Stimulated activated naive CD4-positive, alpha-beta T cell (primary cell): ENCODE measurements at places on chromosomes 7 and 10.

DNA sequence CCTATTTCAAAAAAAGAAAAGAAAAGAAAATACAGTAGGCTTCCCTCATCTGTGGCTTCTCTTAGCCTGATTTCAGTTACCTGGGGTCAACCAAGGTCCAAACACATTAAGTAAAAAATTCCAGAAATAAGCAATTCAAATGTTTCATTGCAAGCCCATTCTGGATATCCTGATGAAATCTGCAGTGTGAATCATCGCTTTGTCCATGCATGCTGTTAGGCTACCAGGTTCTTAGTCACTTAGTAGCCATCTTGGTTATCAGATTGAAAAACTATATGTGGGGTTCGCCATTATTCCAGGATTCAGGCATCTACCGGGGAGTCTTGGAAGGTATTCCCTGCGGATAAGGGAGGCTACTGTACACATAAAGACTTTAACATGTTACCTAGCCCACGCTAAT lies 991 bp upstream of the FAM204A start:
- DNase-seq = no peak

DNA sequence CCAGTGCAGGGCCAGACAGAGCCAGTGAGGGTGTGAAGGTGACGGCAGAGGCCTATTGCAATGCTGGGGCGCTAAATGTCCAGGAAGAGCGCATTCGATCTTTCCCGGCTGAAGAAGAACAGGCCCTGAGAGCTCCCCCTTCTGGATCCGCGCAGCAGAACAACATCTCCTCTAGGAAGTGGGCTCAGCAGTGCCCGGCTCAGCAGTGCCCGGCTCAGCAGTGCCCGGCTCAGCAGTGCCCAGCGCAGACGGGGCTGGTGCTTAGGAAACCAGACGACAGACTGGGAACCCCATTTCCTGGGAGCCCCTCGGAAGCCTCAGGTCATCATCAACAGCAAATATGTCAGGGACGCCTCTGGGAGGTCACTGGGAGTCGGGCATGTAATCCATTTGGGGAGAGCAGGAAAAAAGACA lies 4.7 kb upstream of the NOS3 start:
- peak; percentile 51 for DNase-seq

GRCh38 chr7:139035586-139036353 lies at the start of gene ZC3HAV1L:
Gene ZC3HAV1L (minus strand): TSS chr7:139036042. CDS start chr7:139036017, 25 bp downstream.
- no peak for DNase-seq

- DNase-seq = no peak
Measured at GRCh38 chr7:158958618-158959017, 102.3 kb downstream of the DYNC2I1 start.

- no peak for DNase-seq
Measured at GRCh38 chr10:109454691-109455090, 468.6 kb downstream of the XPNPEP1 start.

DNA sequence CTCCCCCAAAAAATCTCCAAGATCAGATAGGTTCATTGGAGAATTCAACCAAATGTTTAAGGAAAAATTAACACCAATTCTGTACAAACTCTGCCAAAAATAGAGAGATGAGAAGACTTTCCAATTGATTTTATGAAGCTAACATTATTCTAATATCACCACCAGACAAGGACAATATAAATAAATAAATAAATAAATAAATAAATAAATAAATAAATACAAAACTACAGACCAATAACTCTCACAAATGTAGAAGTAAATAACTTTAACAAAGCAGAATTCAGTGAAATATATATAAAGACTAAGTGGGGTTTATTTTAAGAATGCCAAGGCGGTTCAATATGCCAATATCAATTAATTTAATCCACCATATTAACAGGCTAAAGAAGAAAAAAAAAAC lies 425.9 kb upstream of the GHITM start:
- DNase-seq = no peak

GRCh38 chr10:14639637-14640036 lies 135.1 kb downstream of the FAM107B start:
- no peak for DNase-seq

DNA sequence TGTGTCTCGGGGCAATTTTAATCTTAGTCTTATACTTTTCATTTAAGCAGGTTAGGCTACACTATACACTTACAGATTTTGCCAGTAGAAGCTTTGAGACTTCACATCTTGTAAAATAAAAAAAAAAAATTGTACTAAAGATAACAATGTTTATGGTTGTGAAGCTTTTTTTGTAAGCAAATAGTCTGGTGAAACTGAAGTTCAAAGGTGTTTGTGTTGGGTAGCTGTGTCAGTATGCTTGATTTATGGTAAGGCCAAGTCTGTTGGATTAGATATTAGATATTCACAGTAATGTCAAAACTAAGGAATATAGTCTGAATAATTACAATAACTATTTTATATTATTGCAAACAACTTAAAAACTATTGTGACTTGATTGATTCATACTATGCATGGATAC lies 31.0 kb upstream of the PRSS1 start:
- no peak for DNase-seq

DNA sequence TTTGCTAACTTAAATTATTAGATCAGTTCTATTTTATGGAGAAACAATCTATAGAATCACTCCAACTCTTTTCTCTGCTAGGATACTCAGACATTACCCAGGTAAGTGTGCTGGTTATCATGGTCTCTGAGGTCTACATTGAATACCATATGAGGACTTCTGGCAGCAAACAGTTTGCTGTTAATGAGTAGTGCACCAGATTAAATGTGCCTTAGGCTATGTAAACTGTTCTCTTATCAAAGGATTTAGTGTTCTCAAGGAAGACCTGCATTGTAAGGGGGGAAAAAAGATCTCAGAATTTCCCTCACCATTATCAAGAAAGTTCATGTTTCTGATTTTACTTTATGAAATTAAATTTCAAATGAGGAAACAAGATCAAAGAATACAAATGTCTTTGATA lies 107.5 kb downstream of the ITGB8 start:
- DNase-seq = no peak

DNA sequence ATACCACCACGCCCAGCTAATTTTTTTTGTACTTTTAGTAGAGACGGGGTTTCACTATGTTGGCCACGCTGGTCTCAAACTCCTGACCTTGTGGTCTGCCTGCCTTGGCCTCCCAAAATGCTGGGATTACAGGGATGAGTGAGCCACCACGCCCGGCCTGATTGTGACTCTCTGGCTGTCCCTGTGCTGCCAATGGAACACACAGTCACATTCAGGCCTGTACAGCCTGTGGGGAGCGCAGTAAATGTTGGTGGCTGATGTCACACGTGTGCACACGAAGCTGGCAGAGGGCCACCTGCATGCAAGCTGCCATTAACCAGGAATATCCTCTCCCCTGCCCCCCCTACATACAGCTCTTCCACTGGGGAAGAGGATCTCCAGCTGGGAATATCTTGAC lies 22.1 kb downstream of the POLL start:
- DNase-seq = no peak

- no peak for DNase-seq
Measured at GRCh38 chr7:155774947-155775346, 37.3 kb downstream of the SHH start.

DNA sequence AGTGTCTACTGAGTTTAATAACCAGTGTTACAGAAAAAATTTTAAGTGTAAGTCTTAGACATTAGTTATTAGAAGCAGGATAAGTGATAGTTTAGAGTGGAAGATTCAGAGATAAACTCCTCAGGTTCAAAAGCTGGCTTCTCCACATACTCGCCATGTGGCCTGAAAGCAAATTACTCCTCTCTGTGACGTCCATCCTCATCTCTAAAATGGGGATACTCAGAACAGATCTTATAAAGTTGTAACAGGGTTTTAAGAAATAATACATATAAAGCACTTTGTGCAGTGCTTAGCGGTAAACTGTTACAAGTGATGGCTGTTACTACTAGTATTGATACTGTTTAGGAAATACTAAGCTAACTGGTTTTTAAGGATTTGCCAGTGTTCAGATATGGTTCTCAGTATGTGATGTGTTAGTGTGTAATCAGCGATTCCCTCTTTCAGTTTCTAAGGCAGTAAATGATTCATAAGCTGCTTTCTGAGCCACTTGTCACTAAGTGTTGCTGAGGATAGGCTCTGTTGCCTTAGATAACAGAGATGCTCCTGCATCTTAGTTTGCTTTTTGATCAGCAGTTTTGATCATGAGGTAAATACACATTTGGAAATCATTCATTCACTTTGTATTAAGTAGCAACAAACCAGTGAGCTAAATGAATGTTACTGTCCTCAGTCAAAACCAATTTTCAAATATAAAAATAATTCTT lies 58.7 kb downstream of the CYP51A1 start:
- DNase-seq = no peak

- no peak for DNase-seq
Measured at GRCh38 chr10:33247221-33247922, 87.1 kb downstream of the NRP1 start.

DNA sequence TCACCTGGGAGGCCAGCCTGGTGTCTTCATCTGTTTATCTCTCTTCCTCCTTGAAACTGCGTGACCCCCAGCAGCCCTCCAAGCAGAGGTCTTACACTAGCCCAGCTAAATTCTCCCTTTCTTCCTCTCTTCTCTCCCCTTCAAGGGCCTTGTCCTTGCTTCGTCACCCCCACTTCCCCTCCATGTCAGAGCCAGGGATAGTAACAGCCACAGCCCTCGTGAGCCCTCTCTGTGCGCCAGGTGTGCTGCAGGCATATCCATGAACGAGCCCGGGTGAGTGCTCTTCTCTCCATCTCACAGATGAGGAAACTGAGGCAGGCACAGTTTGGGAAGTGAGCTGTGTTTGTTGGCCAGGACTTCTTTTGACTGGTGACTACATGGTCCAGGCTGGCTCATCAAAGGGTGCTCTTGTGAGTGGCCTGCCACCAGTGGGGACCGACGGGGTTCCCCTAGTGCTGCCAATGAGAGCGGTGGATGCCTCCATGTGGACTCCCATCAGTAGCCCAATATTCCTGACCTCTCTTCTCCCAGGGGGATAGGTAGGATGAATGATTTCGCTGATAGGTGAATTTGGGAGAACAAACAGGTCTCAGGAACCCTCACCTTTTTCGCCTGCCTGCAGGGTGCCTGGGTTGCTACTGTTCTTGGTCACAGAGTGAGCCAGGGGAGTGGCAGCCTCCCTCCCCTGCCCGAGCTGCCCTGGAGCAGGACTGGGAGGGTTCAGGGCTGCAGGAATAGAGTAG lies 38.1 kb downstream of the ADRA2A start:
- DNase-seq = no peak

GRCh38 chr7:106566672-106567071 lies 94.3 kb downstream of the CCDC71L start:
- no peak for DNase-seq

DNA sequence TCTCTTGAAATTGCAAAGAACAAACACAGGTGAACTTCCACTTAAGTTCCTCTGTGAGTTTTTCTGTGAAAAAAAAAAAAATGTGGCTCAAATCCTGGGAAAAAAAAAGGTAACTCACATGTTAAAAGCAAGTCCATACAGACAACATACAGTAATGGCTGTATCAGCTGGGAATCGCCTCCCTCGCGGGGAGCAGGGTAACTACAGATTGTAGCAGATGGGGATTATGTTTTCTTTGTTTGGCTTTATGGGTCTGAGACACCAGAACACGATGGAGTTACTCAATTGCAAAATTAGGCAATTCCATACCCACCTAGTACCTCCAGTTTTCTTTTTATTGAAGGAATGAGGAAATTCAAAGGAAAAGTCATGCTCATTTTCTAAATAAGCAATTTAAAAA lies 42.3 kb downstream of the FEZF1 start:
- no peak for DNase-seq

DNA sequence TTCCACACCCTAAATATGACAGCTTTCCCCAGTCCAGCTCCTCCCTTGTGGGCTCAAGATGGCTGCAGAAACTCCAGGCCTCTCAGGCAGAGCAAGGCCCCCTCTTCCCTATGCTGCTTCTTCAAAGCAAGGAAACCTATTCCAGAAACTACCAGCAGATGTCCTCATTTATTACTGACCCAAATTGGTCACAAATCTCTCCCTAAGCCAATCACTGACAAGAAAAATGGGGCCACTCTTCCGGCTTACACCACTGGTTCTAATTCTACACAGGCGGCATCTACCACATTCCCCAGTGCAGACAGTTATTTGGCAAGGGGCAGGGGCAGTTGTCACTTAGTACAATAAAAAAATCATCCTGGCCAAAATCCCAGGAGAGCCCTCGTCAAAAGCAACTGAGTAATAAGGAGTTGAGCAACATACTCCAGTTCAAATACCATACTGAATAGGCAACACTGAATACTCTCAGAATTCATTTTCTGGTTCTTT lies 150.4 kb downstream of the SFMBT2 start:
- no peak for DNase-seq

DNA sequence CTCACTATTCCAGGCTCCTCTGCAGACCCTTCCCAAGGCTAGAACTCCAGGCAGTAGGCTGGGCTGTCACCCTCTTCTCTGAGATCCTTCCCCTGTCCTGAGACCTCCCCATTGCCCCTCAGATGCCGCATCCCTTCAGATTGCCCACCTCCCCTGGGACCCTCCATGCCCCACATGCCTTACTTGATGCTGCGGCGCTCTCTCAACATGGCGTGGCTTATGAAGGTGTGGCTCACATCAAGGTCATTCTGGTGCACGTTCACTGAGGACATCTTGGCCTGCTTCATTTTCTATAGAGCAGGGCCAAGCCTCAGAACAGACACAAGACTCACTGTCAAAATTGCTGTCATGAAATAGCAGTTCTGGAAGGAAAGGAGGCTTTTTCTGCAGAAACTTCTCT lies 34.7 kb upstream of the ZNF716 start:
- DNase-seq = no peak

GRCh38 chr7:7738177-7738576 lies 19.8 kb upstream of the RPA3 start:
- DNase-seq = no peak

- no peak for DNase-seq
Measured at GRCh38 chr7:77685233-77685632, 11.0 kb upstream of the RSBN1L start.

GRCh38 chr7:29030781-29031275 lies 72.7 kb upstream of the TRIL start:
- no peak for DNase-seq

GRCh38 chr7:156491435-156491834 lies 149.1 kb upstream of the RNF32 start:
- no peak for DNase-seq

GRCh38 chr7:158904599-158904998 lies 48.2 kb downstream of the DYNC2I1 start:
- DNase-seq = no peak

DNA sequence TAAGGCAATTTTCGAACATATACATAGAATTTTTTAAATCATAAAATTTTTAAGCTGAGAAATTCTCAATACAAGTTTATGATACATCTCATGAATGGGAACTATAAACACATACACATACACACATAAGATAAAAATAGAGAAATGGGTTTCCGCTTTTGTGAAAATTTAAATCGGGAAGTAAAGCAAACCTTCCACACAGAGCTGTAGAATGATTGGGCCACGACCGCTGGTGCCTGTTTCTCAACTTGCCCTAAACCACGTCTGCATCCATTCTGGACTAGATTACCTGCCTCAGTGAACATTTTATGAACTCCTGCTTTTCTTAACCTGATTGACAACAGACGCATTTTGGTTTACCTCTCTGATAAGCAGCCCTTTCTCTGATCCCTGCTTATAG lies 264.4 kb downstream of the SKAP2 start:
- no peak for DNase-seq
